ENCODE measurements at places on chromosomes 6 and 20.
A peak's percentile ranks its signal among the peaks of the same experiment; 100 is the strongest.

DNA sequence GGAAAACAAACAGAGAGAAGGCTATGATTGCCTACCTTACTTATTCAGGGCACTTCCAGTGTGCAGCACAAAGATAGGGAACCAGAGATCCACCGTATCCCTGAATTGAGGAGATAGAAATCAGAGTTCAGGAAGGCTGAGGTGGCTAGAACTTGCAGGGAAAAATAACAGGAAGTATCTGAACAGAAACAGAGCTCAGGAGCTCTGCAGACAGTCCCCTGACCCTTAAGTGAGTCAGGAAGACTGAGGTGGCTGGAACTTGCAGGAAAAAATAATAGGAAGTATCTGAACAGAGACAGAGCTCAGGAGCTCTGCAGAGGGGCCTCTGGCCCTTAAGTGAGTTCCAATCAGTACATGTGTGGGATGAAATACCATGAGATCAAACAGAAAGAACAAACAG lies 65.4 kb downstream of the RPRD1B start:
- DNase-seq: no peak

- no peak for DNase-seq
Observed at GRCh38 chr6:12345694-12346058, 55.5 kb downstream of the EDN1 start.

- DNase-seq: no peak
Observed at GRCh38 chr20:53331151-53331973, 262.3 kb downstream of the ZNF217 start.

DNA sequence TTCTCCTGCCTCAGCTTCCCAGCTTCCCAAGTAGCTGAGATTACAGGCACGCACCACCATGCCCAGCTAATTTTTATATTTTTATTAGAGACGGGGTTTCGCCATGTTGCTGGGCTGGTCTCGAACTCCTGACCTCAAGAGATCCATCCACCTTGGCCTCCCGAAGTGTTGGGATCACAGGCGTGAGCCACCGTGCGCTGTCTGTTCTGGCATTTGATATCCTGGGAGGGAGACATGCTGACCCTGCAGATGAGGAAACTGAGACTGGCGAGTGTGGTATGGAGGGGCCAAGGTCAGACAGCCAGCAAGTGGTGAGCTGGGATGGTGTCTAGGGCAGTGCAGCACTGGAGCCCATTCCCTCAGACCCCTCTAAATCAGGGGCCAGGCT lies 44.6 kb downstream of the SRC start:
- DNase-seq: no peak

- peak; percentile 74 for DNase-seq
Observed at GRCh38 chr6:149566410-149567193, 427 bp downstream of the GINM1 start.

- no peak for DNase-seq
Observed at GRCh38 chr6:133245422-133245903, 4.3 kb downstream of the EYA4 start.

All from right forelimb (tissue), 1 donor.